Esophagus mucosa (tissue), 1 donor: ENCODE measurements at places on chromosomes 11 and 22. TPM values are rescaled to one million over a fixed set of nuclear protein-coding genes. Genes with fewer than 3 reads are reported as not detected.

Gene PRR33
- total RNA-seq: not detected

Gene SDF2L1
- 14.1 TPM for total RNA-seq

Gene SPTY2D1
- 14.4 TPM for total RNA-seq

Gene SLC22A8
- not detected for total RNA-seq

Gene TRIM49
- not detected for total RNA-seq

Gene CDON
- 2.4 TPM for total RNA-seq

Gene PHLDB1
- total RNA-seq: 9.3 TPM

Gene PYGM
- total RNA-seq: 0.44 TPM

Gene SLC22A6
- total RNA-seq: not detected

Gene CHORDC1
- 18.7 TPM for total RNA-seq

Gene KCNK4
- total RNA-seq: not detected

Gene MLC1
- total RNA-seq: not detected

Gene OR51E2
- not detected for total RNA-seq

Gene CCDC89
- total RNA-seq: 0.12 TPM

Gene TIMM8B
- 83.4 TPM for total RNA-seq

Gene BTG4
- not detected for total RNA-seq

Gene OR52I1
- not detected for total RNA-seq

Gene NRGN
- total RNA-seq: 1.1 TPM

Gene CNGA4
- total RNA-seq: 0.08 TPM

Gene TMPRSS6
- total RNA-seq: not detected

Gene CYTH4
- 1.6 TPM for total RNA-seq

Gene OR51I1
- total RNA-seq: not detected

Gene GUCY1A2
- 0.84 TPM for total RNA-seq

Gene PLAAT4
- 5.5 TPM for total RNA-seq

Gene TMA7B
- total RNA-seq: 0.24 TPM

Gene TMPRSS4
- 208 TPM for total RNA-seq

Gene VPREB1
- total RNA-seq: not detected

Gene CEP126
- 1.2 TPM for total RNA-seq

Gene OR2D2
- 0.20 TPM for total RNA-seq
